ENCODE measurements at places on chromosomes 16 and 17.
A peak's percentile ranks its signal among the peaks of the same experiment; 100 is the strongest.

- no peak for DNase-seq
Observed at GRCh38 chr17:33463887-33464286, 170.8 kb upstream of the ASIC2 start.

DNA sequence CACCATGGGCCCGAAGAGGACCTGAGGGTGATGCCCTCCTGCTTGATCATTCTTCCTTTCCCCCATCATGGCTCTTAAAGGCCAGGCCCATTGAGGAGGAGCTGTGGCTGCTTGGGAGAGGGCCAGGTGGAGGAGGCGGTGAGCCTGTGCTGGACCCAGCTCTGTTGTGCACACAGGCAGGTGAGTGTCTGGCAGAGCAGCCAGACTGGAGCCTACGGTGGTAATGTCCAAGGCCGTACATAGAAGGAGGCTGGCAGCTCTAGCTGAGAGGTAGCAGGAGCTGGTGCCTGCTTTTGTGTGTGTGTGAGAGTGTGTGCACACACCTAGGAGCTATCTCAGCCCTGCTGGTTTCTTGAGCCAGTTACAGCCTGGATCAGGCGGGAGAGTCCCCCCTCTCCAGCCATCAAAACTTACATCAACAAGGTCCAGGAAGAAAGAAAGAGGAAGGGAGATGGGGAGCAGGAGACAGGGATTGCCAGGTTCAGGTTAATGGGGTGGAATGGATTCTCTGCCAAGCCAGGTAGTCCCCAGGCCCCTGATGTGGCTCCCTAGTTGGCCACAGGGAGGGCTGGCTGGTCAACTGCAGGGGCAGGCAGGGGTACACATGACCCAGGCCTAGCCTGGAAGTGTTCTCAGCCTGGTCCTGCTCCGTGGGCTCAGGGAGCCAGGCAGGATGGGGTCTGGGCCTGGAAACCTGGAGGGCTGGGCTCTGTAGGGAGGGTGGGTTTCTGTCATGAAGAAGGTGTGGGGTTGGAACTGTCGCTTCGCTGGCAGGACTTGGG, 107.1 kb downstream of the RAP1GAP2 start:
- DNase-seq, result no peak

DNA sequence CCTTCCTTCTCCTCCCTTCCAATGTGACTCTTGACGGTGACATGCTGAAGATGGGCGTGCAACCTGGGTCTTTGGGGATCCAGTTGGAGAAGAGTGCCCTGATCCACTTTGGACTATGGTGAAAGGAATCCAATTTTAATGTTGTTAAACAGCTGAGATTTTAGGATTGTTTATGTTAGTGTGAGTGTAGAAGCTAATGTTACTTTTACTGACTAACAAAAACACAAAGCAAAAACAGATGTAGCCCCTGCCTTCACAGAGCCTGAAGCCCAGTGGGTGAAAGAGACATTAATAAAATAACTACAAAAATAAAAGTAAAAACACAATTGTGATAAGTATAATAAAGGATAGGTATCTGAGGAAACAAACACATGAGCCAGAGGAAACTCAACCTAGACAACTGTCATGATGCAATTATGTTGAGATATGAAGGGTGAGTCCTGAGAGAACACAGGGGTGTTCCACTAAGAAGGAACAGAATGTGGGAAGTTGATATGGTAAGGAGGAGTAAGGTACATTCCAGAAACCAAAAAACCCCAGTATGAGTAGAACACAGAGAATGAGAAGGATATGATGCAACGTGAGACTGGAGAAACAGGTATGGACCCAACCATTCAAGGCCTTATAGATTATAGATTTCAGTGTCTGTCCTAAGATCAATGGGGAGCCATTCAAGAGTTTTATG, 115.1 kb upstream of the PMFBP1 start:
- DNase-seq, result no peak

DNA sequence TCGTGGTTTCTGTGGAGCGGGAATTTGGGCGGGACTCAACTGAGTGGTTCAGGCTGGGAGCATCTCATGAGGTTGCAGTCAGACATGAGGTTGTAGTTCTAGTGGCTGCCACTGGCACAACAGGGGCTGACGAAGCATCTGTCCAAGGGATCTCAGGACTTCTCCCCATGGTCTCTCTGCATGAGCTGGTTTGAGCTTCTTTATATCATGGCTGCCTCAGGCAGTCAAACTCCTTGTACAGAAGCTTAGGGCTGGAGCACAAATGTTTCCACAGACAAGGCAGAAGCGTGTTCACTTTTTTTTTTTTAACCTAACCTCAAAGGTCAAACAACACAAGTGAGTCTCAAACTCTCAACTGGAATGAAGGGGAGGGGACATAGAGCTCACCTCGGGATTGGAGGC, 243.3 kb downstream of the MSI2 start:
- no peak for DNase-seq

DNA sequence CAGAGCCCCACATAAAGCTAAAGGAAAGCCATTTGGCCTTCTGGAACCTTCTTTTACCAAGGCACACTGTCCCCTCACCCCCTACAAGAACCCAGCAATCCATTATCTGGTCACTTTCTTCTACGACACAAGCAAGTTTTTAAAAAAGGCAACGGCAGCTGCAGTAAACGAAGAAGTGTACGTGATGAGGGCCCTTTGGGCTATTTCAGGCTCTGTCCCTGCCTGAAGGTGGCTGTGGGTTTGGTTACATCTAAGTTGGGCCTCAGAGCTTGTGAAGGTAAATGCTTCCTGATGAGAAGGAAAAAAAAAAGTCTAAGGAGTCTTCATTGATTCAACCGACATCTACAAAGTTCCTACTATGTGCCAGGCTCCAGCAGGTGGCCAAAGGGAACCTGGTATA, 35.4 kb downstream of the XYLT1 start:
- no peak for DNase-seq

GRCh38 chr17:41403404-41404023, 6.1 kb upstream of the KRT31 start:
- no peak for DNase-seq

- DNase-seq, result no peak
Observed at GRCh38 chr17:17811381-17812210, 25.2 kb downstream of the SREBF1 start.

DNA sequence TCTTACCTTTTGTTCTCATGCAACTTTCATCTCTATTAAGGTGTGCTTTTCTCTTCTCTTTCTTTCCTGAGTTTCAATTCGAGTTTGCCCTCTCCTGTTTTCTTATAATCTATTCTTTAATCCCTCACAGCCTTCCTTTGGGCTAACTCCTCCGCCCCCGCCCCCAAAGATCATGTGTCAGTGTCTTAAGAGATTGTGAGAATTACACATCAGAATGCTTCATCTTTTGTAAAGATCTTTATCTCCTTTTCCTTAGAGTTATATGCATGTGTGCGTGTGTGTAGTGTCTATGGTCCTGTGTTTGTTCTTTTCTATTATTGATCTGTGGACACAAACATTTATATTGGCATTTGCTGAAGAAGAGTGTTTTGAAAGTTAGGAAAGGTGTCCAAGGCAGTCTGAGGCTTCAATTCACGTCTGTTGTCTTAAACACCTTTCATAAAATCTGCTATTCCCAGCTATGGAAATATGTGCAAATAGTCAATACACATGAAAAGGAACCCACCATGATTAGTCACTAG, 6.1 kb upstream of the ALDH3A2 start:
- no peak for DNase-seq

- DNase-seq, result peak; percentile 33
Observed at GRCh38 chr17:74288785-74289184, 14.8 kb downstream of the DNAI2 start.
